ENCODE measurements at places on chromosomes 2 and 18.

DNA sequence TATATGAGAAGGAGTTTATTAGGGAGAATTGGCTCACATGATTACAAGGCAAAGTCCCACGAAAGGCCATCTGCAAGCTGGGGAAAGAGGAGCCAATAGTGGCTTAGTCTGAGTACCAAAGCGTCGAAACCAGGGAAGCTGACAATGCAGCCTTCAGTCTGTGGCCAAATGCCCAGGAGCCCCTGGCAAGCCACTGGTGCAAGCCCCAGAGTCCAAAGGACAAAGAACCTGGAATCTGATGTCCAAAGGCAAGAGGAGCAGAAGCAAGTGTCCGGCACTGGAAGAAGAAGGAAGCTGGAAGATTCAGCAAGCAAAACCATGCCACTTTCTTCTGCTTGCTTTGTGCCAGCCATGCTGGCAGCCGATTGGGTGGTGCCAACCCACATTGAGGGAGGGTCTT lies 74.3 kb upstream of the NPAS2 start:
- DNase-seq = no peak

GRCh38 chr2:18540872-18541271 lies 19.6 kb downstream of the RDH14 start:
- no peak for DNase-seq

DNA sequence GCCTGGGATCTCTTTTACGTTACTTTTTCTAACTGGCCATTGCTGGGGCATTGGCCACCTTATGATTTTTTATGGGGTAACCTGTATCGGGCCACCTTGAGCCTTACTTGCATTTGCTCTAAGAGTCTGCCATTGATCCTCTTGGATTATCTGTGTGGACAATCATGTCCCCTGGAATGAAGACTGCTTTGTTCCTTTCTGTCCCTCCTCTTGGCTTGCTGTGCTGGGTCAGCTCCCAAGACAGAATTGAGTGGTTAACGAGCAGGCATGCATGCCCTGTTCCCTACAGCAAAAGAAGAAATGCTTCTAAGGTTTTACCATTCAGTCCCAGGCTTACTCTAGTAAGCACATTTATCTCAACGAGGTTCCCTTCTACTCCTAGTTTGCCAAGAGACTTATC lies 46.3 kb downstream of the MAL start:
- DNase-seq = no peak

DNA sequence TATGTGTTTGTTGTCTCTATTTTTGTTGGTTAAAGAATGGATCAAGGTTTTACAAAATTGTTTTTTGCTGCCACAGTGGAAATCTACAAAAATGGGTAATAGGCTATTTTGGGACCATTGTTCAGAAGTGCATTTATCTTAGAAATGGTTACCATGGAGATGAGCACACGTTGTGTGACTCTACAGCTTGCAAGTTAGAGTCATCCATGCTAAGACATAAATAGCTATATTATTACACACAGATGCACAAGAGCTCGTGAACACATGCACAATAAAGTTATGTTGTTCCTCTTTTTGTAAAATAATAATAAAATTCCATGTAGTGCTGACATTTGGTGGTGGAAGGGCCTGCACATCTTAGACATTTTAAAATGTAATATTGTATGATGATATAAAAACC lies 15.5 kb upstream of the DUSP19 start:
- DNase-seq = no peak

DNA sequence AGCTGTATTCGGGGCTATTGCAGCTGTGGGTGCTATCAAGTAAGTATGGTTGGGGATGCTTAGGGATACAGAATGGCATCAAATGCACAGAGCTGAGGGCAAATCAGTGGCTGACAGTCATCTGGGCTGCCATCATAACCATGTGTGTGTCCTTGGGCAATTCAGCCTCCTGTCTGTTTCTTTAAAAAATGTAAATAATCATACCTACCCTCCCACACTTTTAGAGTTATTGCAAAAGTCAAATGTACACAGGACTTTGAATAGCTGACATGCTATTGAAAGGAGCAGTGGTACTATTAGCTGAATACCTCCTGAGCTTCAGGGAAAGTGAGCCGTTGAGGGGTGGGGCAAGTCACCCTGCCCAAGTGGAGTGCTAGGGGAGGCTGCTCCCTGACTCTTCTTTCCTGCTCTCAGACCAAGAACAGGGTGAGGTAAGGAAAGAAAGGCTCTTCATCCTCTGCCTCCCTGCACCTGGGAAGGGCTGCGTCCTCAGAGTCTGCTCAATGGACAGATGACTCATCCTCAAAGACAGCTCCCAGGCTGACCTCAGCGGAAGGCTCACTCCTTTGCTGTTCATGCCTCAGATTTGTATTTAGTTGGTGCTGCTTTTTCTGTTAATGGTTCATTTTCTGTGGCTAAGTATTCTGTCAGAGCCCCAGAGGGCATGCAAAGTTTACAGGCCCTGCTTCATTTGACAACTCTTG lies 54.9 kb upstream of the BZW1 start:
- DNase-seq = no peak

- DNase-seq = no peak
These were observed 62.1 kb upstream of the CTLA4 start for GRCh38 chr2:203805486-203805838.

GRCh38 chr2:47039913-47040562 lies 115.1 kb downstream of the STPG4 start:
- no peak for DNase-seq

DNA sequence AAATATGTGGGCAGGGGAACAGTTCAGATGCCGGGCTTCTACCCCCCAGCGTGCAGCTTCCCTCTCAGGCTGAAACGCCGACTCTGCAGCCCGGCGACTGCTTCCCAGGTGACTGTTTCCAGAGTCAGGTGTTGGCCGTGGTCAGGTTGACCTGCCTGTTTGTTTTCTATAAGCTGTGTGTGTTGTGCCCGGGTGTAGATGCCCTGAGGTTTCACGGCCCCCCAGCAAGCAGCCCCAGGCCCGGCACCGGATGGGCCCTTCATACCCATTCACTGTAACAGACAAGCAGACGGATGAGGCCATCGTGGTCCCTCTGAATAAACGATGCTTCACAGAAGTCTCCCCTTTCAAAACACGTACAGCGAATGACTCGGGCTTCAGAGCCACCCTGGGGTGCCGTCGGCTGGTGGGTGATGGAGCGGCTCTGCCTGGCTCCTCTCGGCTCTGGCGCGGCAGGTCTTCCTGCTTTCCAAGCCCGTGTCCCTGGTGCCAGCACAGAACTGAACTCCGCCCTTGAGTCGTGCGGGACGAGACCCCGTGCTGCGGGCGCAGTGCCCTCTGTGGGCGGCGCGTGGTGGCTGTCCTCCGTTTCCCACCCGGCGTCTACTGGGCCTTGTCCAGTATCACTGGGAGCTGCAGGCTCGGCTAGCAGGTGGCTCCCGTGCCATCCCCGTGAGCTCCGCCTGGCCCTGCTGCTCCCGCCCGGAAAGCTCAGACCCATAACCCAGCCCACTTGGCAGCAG lies 15.0 kb upstream of the KCNG2 start:
- DNase-seq = no peak

DNA sequence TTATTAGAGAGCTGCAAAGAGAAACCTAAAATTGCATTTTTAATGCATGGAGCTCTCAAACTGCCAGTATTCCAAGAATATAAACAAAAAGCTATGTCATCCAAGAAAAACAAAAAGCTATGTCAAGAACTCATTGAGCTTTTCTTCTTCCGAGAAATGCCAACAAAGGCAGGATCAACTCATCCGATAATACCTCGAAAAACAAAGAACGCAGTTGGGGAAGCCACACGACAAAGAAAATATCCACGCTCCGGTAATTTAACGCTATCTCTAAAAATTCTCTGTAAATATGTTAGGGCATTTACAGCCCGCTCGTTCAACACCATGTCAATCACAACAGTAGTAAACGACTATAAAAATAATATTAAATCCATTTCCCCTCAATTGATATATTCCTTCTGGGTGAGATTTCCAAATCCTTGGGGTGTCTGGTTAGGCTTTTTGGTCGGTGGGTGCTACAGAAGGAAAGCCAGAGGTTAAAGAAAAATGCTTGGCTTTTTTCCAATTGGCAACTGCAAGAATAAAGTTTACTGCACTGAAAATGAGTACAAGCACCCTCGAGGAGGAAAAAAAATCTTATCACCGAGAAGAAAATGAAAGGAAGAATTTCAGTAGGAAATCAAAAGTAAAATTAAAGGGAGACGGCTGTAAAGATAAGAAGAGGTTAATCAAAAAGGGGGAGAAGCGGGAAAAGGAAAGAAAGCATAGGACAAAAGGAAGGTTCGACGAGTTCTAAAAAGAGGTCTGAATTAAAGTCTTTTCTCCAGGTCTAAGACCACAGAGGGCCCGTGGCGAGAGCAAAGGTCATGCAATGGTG lies 856 bp downstream of the TIA1 start:
- DNase-seq = no peak

DNA sequence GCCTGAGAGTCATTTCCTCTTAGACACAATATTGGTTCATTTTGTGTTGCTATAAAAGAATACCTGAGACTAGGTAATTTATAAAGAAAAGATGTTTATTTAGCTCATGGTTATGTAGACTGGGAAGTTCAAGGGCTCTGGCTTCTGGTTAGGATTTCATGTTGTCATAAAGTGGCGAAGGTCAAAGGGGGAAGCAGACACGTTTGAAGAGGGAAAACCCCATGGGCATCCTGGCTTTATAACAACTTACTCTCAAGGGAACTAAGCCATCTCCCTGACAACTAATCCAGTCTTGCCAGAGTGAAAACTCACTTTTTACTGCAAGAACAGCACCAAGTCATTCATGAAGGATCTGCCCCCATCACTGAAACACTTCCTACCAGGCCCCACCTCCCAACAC lies 89.7 kb upstream of the RNF152 start:
- no peak for DNase-seq

DNA sequence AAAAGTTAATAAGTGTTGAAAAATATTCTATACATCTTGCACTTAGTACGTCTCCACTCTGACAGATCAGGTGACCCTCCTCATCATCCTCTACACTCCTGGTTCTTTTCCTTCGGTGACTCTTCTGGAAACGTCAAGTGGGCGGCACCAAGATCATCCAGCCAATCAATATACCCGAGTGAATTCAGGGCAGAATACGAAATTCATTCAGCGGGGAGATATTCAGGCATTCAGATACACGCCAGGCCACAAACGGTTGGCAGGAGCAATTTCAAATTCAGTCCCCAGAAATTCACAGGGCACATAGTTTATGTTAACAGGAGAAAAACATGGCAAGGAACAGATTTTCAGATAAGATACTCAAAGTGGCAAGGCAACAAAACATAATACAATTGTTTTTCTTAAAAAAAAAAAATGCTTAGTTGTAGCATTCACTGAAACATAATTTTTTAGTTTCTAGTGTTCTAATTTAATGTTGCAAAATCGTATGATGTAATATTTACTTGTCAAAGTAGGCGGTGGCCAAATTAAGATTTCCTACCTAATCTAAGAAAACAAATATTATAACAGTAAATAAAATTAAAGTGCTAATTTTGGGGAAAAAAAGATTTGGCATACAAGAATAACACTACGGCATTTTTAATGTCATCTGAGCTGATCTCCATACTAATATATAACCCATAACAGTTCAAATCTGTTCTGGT lies 4.2 kb downstream of the CLK1 start:
- no peak for DNase-seq

GRCh38 chr18:31439807-31440325 lies 7.7 kb upstream of the DSG3 start:
- no peak for DNase-seq

GRCh38 chr2:20061476-20061875 lies 10.0 kb upstream of the LAPTM4A start:
- DNase-seq = no peak

GRCh38 chr18:68797871-68798270 lies at the start of gene CCDC102B:
CCDC102B (plus strand) TSS chr18:68798080; CDS start chr18:68836764, 38,684 bp downstream.
- DNase-seq = no peak

DNA sequence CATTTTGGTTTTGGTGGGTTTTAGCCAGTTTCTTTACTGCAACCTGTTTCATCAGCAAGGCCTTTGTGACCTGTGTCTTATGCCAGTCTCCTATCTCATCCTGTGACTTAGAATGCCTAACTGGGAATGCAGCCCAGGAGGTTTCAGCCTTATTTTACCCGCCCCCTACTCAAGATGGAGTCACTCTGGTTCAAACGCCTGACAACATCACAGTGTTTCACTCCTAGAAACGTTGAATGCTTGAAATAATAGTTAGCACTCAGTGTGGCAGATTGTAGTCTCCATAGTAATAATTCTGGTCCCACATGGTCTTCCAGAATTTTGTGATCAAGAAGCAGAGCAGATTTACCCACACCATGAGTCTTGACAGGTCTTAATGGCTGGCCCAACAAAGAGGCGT lies 159.0 kb upstream of the TRIB2 start:
- no peak for DNase-seq

GRCh38 chr2:61014763-61015162 lies 2.8 kb upstream of the PEX13 start:
- DNase-seq = no peak

DNA sequence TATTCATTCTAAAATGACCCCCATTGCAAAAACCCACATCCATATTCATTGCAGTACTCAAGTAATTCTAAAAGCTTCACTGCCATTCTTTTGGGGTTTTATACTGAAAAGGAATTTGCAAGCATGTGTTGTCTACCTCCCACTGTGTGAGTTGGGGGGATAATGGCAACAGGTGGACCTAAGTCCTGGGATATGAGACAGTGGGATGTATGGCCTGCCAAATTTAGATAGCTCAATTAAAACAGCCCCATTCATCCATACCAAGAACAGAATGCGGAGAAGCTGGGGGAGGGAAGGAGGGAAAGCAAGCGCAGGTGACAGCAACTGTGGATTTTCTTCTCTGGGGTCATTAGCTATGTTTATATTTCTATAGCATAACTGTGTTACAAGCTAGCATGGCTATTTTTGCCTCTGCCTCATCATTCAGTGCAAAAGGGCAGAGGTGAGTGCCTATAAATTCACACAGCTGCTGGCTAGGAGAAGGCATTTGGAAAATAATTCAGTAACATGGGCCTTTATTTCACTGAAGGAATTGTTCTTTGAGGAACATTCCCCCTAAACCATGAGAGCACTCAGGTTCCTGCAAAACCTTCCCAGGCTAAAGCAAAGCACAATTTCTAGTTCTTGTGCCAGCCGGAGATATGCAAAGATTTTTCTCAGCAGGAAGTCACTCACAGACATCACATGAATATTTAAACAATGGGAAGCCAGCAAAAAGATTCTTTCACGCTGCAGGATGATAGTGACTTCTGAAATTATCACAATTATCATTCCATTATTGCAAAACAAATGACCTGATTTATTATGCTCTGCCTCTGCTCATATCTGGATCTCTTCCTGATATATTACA lies 393.9 kb upstream of the ACVR2A start:
- no peak for DNase-seq

GRCh38 chr2:85071096-85071495 lies 62.1 kb upstream of the TCF7L1 start:
- no peak for DNase-seq

GRCh38 chr2:10868465-10869314 lies 43.0 kb upstream of the KCNF1 start:
- no peak for DNase-seq

GRCh38 chr18:32461709-32462272 lies 8.9 kb downstream of the GAREM1 start:
- DNase-seq = no peak

DNA sequence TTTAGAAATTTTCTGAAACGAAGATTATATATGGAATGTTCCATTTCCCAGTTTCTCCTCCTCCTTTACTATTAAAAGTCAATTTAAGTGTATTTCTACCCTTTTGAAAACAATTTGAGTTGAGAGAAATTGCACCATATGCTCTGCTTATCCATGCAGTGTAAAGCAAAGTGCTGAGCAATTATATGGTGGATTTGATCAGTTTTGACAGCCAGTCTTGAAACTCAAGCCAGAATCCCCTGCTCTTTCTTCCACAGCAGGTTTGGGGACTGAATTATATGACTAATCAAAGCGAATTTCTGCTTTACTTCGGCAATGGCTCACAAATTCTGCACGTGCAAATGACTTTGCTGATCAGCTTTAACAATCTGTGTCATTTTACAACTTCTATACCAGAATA lies 1183.6 kb downstream of the LRP1B start:
- no peak for DNase-seq

All from Jurkat, Clone E6-1 (cell line).